Astrocyte (in vitro differentiated cells and primary cell): ENCODE measurements at places on chromosomes 1 and 21.
A peak's percentile ranks its signal among the peaks of the same experiment; 100 is the strongest.

- no peaks in the 10 kb centered on the region for H3K4me1 ChIP-seq
- H3K4me3 ChIP-seq: no peak overlapping the region
- DNase-seq: no peak
- no peaks in the 10 kb centered on the region for H3K36me3 ChIP-seq
- no peak overlapping the region for H3K27ac ChIP-seq
Measured at GRCh38 chr1:163361123-163361934, 39.6 kb downstream of the NUF2 start.

DNA sequence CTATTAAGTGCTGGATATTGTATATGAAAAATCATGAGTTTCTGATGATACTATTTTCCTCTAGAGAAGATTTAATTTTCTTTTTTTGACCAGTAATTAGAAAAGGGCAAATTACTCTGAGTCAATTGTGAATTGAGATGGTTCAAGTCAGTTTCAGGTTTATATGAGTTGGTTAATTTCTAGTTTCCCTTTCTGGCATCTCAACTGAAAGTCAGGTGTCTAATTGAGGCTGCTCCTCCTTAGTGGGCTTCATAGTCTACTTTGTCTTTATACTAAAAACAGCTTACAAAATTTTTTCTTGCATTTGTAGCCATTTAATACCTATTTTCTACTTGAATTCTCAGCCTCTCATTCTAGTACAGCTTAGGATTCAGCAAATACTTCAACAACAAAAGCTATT, 387.3 kb downstream of the RPS6KC1 start:
- no peak for DNase-seq
- H3K27me3 ChIP-seq: no peaks in the 10 kb centered on the region
- H3K27ac ChIP-seq: no peak overlapping the region
- no peak overlapping the region for H3K4me3 ChIP-seq

DNA sequence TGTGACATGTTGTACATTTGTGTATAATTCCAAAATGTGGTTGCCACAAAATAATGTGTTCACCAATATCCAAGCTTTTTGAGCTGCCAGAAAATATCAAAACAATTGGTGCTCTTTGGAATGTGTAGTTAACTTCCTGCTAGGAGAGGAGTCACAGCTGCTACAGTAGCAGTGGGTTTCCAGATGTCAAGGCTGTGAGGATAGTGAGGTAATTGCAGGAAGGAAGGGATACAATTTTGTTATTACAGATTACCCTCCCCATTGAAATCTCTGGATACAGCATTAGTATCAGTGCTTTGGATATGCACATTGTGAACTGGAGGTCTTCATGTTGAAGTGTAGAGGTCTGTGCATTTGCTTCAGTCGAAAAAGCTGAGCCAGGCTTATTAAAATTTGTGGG, 253.2 kb downstream of the PTPRC start:
- H3K27ac ChIP-seq: peak overlapping the region; percentile 19
- peak; percentile 69 for DNase-seq
- H3K36me3 ChIP-seq: peaks cover 22% of the 10 kb centered on the region
- no peaks in the 10 kb centered on the region for H3K27me3 ChIP-seq
- no peak overlapping the region for H3K4me3 ChIP-seq
- peaks cover 43% of the 10 kb centered on the region for H3K4me1 ChIP-seq

DNA sequence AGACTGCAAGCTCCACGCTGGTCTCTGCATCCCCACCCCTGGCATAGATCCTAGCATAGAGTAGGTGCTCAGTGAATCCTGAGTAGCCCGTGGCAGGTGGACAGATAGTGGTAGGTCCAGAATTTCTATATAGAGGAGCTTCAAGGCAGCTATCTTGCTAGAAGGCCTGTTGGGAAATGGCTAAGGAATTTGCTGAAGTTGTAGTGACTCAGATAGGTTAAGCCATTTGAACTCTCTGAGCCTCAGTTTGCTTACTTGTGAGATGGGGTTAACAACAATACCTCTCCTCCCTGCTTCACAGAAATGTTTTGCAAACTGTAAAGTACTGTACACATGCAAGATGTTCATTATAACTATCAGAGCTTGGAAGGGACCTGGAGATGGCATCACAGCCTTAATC, 23.4 kb upstream of the EPHB2 start:
- no peak overlapping the region for H3K4me3 ChIP-seq
- peaks cover 25% of the 10 kb centered on the region for H3K4me1 ChIP-seq
- H3K36me3 ChIP-seq: no peaks in the 10 kb centered on the region
- no peak for DNase-seq
- no peak overlapping the region for H3K27ac ChIP-seq

- peak within 1 kb of the TSS; percentile 88 for H3K4me3 ChIP-seq
- peaks cover 13% of the 10 kb centered on the region for H3K36me3 ChIP-seq
- no peak for DNase-seq
- peaks cover 44% of the 10 kb centered on the region for H3K4me1 ChIP-seq
- peak within 1 kb of the TSS; percentile 96 for H3K27ac ChIP-seq
Measured at GRCh38 chr1:160205242-160206035, at the start of gene PEA15. Gene PEA15, plus strand, starts transcription at chr1:160205384. Its CDS starts 6,161 bp downstream, at chr1:160211545.
